Occipital lobe (tissue), 3 donors: ENCODE measurements at places on chromosomes 13 and 19. TPM values are rescaled to one million over a fixed set of nuclear protein-coding genes. Genes with fewer than 3 reads are reported as not detected.

Gene CGB2
- total RNA-seq = not detected

DNA sequence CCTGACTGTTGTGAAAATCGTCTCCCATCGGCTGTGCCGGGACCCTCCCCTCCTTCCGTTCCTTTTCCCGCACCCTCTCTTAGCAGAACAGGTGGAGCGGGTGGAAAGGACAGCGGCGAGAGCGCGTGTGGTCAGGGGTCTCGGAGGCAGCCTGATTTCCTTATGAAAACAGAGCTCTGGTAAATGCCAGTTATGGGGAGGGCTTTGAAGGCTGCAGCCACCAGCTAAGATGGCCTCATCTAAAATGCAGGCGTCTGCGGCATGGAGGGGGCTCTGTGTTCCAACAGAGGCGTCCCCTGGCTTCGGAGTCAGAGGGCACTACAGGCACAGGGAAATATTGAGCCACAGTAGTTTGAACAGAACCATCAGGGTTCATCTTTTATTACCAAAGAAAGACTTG, 93.8 kb upstream of the SOX1 start:
- DNase-seq = no peak

DNA sequence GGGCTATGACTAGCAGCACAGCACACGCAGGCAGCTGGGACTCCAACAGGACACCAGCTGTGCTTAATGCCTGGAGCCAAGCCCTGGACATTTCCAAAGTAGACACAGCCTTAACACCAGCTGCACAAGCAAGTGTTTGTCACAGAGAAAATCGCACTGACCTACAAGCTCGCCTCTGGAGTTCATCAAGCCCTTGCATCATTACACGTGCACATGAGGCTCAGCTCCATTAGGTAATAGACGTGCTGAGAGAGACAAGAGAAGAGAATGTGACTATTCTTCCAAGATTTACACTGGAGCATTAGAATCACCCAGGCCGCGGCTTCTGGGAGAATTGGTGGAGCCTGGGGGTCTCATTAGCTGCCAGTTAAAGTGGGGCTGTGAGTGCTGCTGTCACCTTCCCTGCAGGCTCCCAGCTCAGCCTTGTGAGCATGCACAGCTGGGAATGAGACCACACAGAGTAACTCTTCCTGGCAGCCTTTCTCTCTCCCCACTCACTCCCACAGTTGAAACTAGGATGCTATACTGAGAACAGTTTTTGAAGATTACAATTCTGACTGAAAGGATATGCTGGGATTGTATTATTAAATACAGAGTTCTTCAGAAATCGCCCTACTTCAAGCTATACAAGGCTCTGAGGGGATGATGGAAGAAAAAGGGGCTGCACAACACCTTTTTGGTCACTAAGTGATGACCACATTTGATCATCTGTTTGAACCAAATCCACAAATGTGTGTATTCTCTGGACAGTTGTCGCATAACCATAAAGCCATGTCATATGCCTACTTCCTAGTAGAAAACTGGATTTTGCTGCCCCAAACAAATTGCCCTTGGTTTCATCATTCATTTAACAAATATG, 10.5 kb downstream of the STOML3 start:
- peak; percentile 26 for DNase-seq

Gene YJEFN3
- 1.6 TPM for total RNA-seq

DNA sequence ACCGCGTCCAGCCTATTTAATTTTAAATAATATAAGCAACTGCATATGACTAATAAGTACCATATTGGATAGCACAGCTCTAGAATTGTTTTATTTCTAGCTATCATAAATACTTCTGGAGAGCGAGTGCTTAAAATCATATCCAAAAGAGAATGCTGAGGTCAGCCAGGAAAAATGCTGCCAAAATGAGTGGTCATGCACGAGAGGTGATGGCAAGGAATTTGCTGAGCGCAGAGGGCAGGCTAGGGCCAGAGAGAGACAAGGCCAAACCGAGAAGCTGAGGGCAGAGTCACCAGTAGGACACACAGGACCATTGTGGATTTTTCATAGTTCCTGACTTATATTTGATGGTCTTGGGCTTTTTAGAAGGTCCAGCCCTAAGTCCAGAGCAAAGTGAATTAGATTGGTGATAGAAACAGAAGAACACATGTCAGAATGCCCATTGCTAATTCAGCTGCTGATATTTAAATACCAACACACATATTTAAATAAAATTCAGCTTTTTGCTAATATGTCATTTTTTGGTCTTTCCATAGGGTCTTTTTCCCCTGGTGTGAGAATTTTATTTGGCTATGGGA, 33.6 kb upstream of the UBL3 start:
- no peak for DNase-seq

GRCh38 chr19:5358173-5358800, 17.7 kb upstream of the PTPRS start:
- DNase-seq = no peak

GRCh38 chr19:13100031-13100588, 2.5 kb downstream of the LYL1 start:
- DNase-seq = no peak

Gene MAG
- total RNA-seq = 0.47 TPM

DNA sequence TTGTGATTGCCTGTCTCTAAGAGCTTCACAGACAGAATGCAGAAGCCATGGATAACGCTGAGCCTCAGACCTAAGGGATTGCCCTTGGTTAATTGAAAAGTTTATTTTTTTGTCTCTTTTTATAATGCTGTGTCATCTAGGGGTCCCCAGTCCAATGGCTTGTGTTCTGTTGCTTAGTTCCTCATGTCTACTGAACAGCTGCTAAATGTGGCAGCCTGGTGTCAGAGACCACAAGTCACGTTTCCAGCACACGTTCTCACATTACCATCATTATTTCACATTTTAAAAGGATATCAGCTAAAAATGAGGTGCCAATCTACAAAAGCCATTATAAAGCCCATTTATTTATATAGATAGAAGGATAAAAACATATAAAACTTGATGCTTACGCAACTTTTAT, 1362.0 kb downstream of the PCDH9 start:
- no peak for DNase-seq

Gene ZNF154
- total RNA-seq = 42.7 TPM

Gene NAPA
- 26.8 TPM for total RNA-seq

Gene NLRP11
- not detected for total RNA-seq

Gene EDDM13
- not detected for total RNA-seq

DNA sequence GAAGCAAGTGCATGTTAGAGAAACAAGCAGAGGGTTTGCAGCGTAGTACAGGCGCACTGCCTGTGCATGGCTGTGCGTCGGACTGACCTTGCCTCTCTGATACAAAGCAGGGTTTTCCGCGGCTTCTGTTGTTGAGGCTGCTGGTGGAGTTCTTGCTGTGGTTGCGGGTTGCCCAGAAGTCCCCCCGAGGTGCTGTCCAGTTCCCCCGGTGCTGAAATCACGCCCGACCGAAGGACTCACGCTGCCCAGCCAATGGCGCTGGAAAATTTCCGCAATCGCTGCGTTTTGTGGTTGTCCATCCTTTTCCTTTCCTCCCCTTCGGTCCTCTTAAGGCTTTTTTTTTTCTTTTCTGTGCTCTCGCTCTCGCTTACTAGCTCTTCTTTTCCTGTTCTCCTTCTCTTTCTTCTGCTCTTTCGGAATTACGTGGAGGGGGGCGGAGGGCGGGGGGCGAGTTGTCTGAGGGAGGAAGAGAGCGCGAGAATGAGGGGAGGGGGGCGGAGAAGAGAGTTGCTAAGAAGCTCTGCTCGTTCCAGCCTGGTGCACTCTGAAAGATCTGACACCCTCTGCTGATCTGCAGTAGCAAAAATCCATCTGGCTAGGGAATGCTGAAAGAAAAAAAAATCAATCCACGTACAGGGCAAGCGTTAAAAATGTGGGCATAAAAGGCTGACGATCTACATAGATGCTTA, at the start of gene SLITRK1:
SLITRK1 (minus strand) TSS at position 558 of the 689 bp plus-strand sequence. CDS start 967 bp downstream, outside the sequence.
- DNase-seq = peak; percentile 64
